T-cell (primary cell): ENCODE measurements at places on chromosomes 16 and 17.

DNA sequence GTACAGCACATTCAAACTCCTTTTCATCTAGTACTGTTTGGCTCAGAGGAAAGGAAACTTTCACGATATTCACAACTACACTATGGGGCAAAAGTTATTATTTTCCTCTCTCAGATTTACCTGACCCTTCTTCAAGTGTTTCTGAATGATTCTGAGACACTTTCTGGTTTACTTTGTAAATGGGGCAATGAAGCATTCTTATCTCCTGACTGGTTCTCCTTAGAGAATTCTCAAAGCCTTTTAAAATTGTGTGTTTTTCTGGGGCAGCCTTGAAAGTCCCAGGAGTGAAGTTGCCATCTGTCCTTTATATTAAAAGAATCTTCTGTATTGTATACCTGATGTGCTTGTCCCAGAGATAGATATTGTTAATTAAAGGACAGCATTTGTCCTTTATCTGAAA is 264.9 kb downstream of the FTO start:
- DNase-seq = no peak

DNA sequence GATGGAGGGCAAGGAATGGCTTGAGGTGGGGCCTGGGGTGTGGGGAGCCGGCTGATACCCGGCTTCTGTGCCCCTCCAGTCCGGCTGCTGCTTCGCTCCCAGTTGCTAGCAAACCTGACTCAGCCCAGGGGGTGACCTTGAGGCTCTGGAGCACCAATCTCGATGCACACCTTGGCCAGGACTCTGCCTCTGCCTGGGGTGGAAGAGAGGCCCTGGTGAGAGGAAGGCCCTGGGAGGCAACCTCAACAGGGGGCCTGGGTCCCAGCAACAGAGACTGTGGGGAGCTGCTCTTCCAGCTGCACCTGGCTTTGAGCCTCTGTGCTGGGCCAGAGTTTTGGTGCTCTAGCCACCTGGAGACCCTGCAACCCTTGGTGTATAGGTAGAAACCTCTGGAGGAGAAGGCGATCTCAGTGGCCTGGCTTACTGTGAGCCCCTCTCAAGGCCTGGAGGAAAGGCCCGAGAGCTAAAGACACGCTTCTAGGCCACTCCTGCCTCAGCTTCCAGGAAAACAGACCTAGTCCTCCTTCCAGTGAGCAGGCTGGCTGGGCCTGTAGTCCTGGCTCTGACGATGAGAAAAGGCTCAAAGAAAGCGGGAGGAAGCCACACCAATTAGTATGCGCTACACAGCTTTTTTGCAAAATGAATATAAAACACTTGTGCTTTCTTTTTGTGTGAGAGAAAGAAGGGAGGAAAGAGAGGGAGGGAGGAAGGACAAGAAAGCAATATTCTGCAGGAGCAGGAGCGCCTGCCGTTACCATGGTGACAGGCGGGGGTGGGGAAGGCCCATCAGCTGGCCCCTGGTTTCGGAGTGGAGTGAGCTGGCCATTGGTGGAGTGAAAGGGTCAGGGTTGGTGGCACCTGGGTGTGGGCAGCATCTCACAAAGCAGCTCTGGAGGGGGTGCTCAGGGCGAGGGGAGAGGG is 51.0 kb downstream of the VAC14 start:
- no peak for DNase-seq

GRCh38 chr16:11133344-11133943 is 122.6 kb downstream of the SOCS1 start:
- no peak for DNase-seq

- DNase-seq = no peak
Measured at GRCh38 chr16:2720064-2720457, at the start of gene PRSS27. Gene PRSS27 (minus strand): TSS chr16:2720224. CDS start chr16:2720160, 64 bp downstream.

- no peak for DNase-seq
Measured at GRCh38 chr16:86509759-86510464, 415 bp upstream of the FOXF1 start.

- no peak for DNase-seq
Measured at GRCh38 chr17:66304304-66305174, 2.1 kb downstream of the PRKCA start.

- no peak for DNase-seq
Measured at GRCh38 chr17:64978138-64978537, 58.9 kb upstream of the LRRC37A3 start.

GRCh38 chr16:52948946-52949345 is 103.8 kb downstream of the CHD9NB start:
- DNase-seq = no peak

DNA sequence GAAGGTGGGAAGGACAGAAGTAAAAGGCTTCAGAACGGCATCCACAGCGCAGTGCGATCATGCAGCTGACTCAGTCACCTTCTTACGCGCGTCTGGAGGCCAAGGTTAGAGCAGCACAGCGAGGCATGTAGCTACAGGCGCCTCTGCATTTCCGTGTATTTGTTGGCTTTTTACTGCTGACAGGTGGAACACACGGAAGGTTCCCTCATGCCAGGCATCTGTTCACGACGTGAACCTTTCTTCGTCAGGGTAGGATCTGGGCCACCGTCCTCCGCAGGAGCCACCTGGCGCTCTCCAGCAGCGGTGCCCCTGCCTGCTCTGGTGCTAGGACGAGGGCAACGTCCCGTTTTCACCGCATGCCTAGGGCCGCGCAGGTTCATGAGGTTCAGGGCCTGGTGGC is 15.3 kb downstream of the TMEM204 start:
- no peak for DNase-seq

DNA sequence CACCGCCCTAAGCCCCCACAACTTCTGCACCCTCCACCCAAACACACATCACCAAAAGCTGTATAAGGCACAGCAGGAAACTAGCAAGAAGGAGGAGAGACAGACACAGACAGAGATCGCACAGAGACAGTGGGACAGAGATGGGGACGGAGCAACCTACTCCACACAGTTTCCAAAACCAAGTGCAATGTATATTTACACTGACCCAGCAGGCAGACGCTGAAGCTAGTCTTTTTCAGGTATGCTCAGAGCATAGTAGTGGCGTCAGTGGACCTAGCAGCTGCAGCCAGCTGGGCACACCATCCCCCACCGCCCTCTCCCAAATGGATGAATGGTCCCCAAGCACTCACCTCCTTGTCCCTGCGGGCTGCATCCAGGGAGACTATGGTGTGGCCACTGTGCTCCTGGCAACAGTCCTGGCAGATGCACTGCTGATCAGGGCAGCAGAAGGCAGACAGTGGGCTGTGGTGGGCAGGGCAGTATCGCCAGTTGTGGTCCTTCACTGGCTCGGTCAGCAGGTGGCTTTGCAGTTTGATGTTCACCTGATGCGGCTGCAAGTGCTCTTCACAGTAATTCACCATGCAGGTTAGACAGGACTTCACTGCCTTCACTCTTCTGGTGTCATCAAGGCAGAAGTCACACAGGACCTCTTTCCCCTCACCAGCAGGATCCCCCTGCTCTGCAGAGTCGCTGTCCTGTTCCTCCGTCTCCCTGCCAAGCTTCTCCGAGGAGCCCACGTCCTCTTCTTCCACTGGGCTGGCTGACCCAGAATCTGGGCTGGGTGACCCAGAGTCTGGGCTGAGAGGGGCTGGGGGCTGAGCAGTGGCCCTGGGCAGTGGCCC is 31.5 kb upstream of the FBXW10B start:
- DNase-seq = no peak
